Activated naive CD4-positive, alpha-beta T cell treated with Interleukin-2 at 50 U/mL for 16 hours (primary cell): ENCODE measurements at places on chromosomes 4 and X.

DNA sequence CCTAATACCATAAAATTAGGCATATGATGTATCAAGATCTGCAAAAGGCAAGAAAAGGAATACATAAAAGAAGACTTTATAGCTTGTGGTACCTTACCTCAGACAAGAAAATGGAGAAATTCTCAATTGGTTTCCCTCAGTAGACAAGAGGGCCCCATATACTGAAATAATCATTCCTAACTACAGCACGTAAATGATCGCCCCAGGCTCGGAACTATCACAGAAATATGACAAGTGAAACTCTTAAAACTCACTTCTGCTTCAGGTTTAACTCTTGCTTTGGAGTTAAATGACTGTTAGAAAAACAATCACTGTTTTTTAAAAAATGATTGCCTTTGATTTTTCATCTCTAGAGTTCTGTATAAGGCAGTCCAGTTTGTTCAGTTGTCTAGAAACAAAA lies 38.6 kb upstream of the NAP1L5 start:
- no peak for DNase-seq

- DNase-seq, result no peak
Measured at GRCh38 chr4:40733752-40734151, 16.0 kb upstream of the NSUN7 start.

- DNase-seq, result no peak
Measured at GRCh38 chr4:5635826-5636195, 72.5 kb downstream of the EVC2 start.

- DNase-seq, result peak; percentile 49
Measured at GRCh38 chrX:46572340-46572936, 1.1 kb upstream of the CHST7 start.

- no peak for DNase-seq
Measured at GRCh38 chrX:96403446-96403845, 281.2 kb upstream of the DIAPH2 start.

GRCh38 chrX:66677430-66677829 lies 38.6 kb upstream of the EDA2R start:
- no peak for DNase-seq

DNA sequence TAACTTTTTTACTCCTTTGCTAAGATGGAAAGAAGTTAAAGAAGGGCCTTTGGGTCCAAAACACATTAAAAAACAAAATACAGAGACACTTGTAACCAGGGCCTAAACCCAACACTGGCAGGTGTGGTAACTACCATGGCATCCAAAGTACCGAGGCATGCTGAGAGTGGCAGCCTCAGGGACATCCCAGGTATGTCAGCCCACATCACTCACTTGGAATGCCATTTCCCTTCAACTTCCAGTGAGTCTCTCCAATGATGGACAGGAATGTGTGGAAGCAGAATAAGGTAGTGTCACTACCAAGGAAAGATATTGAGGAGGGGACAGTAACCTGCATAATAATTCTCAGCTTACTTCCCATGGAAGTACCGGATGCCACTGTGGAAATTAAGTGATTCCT lies 79.5 kb upstream of the SCOC start:
- DNase-seq, result no peak

- no peak for DNase-seq
Measured at GRCh38 chrX:63702556-63702955, 82.5 kb downstream of the ARHGEF9 start.

- DNase-seq, result no peak
Measured at GRCh38 chr4:55758066-55758465, 61.5 kb upstream of the EXOC1L start.

DNA sequence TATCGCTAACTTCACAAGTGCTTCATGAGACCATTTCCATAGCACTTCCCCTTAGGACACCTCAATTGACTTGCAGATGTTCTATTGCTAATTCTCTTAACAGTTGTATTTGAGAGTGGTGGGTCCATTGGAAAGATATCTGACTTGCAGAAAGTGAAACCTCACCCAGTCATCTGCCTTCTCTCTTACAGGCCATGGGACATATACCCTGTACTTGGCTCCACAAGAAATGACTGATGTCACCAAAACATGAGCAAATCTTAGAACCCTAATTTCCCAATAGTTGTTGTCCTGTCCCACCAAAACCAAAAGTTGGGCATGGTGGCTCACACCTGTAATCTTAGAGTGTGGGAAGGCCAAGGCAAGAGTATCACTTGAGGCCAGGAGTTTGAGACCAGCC lies 101.9 kb upstream of the MAML3 start:
- no peak for DNase-seq

DNA sequence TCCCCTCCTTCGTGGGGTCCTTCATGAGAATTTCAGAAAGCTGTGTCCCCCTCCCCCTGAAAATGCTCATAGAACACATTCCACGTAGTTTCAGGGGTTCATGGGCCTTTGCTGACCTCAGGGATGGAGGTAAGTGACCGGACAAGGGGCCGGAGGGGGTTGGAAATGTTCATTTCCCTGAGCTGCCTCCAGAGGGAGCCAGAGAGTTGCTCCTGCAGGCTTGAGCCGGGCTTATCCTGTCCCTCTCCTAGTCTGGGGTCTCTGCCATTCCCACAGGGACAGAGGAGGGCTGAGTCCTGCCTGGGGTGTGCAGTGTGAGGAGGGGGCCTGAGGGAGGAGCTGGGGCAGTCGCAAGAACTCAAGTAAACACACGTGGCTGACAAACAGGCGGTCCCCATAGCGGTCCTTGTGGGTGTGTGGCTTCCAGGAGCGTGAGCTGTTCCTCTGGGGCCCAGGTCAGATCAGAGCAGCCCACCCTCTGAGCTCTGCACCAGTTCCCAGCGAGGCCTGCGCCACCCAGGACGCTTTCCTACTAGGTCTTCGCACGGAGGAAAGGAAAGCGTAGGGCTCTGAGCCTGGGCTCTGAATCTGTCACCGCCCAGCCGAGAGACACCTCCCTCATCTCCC lies 62.5 kb downstream of the WFS1 start:
- peak; percentile 27 for DNase-seq

GRCh38 chr4:87953826-87954225 lies 21.7 kb upstream of the SPP1 start:
- no peak for DNase-seq
